ENCODE measurements at places on chromosomes 13 and 19.
A peak's percentile ranks its signal among the peaks of the same experiment; 100 is the strongest.

DNA sequence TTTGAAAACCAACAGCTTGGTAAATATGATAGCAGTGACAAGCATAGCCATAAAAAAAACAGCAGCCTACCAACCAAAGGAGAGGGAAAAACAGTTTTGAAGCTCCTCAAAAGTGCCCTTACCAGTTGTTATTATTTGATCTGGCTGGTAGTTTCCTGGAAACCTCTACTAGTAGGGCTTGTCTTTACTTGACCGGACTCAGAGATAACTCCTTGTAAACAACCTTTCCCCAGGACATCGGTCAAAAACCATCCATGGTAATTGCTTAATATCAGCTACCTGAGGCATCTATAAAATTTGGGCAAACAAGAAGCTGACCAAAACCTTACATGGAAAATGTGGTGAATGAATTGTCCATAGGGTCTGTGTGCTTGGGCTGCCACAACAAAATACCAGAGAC is 210.9 kb downstream of the FGF14 start:
- DNase-seq = no peak

GRCh38 chr19:49554701-49555181 is 25.6 kb downstream of the NOSIP start:
- no peak for DNase-seq

DNA sequence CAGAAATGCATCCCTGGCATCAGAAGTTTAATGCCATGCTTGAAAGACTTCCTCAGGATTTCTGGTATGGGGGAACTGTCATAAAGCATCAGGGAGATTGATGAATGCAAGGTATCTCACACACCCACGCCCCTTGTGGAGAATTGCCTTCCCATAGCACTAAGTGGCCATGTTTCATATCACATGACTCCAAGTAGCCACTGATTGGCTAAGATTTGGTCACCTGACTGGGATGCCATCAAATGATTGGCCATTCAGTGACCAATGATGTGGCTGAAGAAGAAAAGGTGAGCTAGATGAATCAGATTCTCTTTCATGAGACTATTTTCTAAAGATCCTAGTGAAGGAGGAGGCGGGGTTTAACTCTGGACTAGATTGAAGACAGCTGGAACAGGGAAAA is 7.3 kb downstream of the KLK8 start:
- no peak for DNase-seq

DNA sequence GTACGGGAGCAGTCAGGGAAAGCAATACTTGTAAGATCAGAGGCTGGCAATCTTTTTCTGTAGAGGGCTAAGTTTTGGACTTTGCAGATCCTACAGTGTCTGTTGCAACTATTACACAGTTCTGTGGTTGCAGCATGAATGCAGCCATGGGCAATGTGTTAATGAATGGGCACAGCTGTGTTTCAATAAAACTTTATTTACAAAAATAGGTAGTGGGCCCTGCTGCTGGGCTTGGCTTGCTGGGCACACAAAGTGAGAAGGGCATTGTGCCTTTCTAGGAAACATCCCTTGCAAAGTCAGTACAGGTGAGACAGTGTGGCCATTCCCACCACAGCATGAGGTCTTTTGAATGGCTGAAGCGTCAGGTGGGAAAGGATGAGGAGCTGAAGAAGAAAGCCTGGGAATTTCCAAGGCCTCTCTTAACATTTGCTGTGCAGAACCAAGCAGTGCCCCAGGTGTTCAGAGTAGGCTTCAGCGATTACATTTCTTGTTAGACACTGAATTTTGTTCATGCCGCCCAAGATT is 9.1 kb downstream of the KL start:
- DNase-seq = no peak

DNA sequence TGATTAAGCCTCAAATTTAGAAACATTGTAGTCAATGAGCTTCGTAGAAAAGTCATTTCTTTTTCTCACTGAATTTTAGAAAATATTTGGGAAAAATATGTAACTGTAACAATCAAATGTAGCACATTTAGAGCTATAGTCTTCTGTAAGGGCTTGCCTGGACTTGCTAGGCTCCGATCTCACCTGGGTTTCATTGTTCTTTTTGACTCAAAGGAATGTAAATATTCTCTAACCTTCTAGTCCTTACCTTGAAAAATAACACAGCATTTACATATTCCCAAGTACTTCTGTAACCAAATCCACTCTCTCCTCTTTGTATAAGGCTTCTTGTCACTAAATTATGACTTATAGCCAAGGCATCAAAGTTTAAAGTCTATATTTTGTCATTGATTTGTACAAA is 2.9 kb upstream of the UFM1 start:
- DNase-seq = no peak

- DNase-seq = no peak
These were observed 3.3 kb downstream of the NEK5 start for GRCh38 chr13:52125547-52125946.

DNA sequence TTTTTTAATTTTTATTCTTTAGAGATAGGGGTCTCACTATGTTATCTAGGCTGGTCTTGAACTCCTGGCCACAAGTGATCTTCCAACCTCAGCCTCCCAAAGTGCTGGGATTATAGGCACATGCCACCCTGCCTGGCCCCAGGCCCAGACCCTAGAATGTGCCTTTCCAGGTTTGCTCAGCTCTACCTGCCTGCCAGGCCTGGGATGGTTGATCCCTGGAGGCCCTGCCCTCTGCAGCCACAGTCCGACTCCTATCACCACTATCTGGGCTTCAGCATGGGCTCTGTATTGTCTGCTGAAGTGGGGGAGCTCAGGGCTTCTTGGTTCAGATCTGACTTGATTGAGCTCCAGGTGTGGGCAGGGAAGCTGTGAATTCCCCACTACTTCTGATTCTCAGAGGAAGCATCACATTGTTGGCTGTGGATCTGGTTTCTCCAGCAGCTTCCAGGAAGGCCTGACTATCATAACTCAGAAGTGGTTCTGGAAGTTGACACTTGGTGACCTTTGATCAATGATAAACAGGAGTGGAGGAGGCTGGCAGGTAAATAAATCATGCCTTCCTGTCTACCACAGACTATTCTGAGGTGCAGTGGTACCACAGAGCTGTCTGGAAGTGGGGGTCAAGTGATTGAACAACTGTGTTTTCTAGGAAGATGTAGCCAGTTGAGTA is 71.9 kb downstream of the OLFM4 start:
- no peak for DNase-seq

- DNase-seq = peak; percentile 74
These were observed 9.0 kb upstream of the MEIS3 start for GRCh38 chr19:47428177-47428894.
